ENCODE measurements at places on chromosomes 4 and X.

DNA sequence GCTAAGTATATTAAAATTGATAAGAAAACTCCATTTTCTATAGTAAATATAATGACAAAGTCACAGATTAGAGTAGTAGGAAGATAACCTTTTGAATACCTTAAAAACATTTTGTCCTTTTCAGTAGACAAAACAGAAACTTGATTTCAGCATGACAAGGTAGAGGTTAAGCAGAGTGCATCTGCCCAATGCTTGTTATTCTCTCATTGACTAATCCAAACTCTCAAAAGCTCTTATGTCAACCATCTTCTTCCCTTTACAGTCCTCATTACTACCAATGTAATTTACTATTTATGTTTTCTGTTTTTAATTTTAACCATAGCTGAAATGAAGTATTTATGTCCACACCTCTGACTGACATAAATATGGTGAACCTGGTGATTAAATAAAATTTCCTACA lies 11.1 kb downstream of the NIPAL1 start:
- no peak for DNase-seq

DNA sequence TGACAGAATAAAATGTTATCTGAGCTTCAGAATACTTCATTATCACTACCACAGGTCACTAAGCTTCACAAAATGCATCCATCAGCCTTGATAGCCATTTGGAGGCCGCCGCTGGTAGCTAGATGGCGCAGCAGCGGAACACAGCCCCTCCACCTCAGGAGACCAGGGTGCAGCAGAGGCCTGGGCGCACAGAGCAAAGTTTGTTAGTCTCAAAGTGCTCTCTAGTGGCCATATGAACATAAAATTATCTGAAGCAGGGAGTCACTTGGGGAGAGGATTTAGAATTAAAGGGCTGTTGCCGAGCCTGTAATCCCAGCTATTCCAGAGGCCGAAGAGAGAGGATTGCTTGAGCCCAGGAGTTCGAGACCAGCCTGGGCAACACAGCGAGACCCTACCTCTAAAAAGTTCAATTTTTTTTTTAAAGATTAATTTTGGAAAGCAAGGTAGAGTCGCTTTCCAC lies 8.1 kb upstream of the DCTD start:
- DNase-seq, result no peak

GRCh38 chr4:128521648-128522111 lies 234.1 kb upstream of the PGRMC2 start:
- DNase-seq, result no peak

GRCh38 chr4:22474636-22475310 lies 41.1 kb downstream of the ADGRA3 start:
- no peak for DNase-seq

GRCh38 chrX:54043541-54044125 lies 640 bp downstream of the PHF8 start:
- peak; percentile 3 for DNase-seq

- no peak for DNase-seq
These were observed 6.6 kb downstream of the ABCD1 start for GRCh38 chrX:153731117-153731844.

- no peak for DNase-seq
These were observed 336.3 kb upstream of the PITX2 start for GRCh38 chr4:110959041-110959643.

- DNase-seq, result no peak
These were observed 1023.8 kb downstream of the FAT4 start for GRCh38 chr4:126338548-126338947.

GRCh38 chr4:54073271-54073880 lies 9.0 kb upstream of the CHIC2 start:
- DNase-seq, result no peak

GRCh38 chr4:13601048-13601447 lies 26.5 kb downstream of the BOD1L1 start:
- DNase-seq, result no peak

GRCh38 chr4:4603592-4603991 lies 61.7 kb upstream of the STX18 start:
- DNase-seq, result no peak

DNA sequence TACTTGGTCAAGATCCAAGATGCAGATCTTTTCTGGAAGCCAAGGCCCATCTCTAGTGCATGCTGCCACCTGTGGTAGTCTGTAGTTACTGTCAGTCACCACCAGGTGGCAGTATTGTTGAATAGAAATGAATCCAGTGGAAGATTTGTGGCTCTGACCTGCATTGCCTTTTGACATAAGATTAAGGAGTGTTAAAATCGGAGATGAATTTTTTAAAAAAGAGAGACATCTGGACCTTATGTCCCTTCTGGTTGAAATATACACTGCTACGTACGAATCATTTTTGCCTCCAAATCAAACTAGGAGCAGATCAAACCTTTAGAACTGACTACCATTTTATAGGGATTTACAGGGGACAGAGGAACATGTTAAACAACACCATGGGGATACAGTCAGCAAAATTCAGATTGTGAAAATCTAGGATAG lies 46.9 kb upstream of the RHOH start:
- peak; percentile 16 for DNase-seq

GRCh38 chrX:129540068-129540653 lies at the start of gene OCRL:
Gene OCRL (plus strand): TSS chrX:129540259. CDS start chrX:129540440, 181 bp downstream.
- no peak for DNase-seq
